Ureter (tissue), 1 donor: ENCODE measurements at places on chromosomes 2 and 18. TPM values are rescaled to one million over a fixed set of nuclear protein-coding genes. Genes with fewer than 3 reads are reported as not detected.

CTAGE1 gene
- not detected for total RNA-seq

ADNP2 gene
- total RNA-seq = 28.0 TPM

COL6A3 gene
- total RNA-seq = 197 TPM

GAL3ST2 gene
- 0.47 TPM for total RNA-seq

ANKRD30B gene
- not detected for total RNA-seq

ZNF396 gene
- total RNA-seq = 4.8 TPM

ACTR3 gene
- 221 TPM for total RNA-seq

PJVK gene
- total RNA-seq = 5.8 TPM

DYNAP gene
- total RNA-seq = not detected

FBXO41 gene
- total RNA-seq = 6.6 TPM

GRCh38 chr2:109125593-109126500 lies 3.2 kb upstream of the SH3RF3 start:
- peak; percentile 29 for DNase-seq

DNA sequence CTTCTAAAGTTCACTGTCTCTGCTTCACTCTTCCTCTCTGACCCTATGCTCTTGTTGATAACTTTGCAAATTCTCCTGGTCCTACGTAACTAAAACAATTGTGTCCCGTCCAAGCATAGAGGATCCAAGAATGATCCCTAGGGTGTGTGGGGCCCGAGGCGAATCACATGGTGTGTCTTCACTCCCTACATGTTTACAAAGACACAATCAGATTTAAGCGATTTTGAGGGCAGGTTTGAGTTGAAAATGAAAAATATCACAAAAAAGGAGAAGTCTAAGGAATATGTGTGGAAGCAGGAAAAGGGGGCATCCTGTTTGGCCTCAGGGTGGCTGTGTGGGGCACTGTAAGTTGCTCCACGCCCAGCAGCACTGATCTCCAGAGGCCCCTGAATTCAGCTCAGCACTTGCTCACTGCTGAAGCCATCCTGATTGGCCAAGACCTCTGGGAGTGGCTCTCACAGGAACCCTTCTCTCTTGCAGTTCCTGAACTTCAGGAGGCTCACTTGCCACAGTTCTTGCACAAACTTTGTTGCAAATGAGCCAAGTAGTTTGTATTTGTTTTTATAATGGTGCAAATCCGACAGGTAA lies 363.6 kb downstream of the ZNF521 start:
- DNase-seq = no peak

DNA sequence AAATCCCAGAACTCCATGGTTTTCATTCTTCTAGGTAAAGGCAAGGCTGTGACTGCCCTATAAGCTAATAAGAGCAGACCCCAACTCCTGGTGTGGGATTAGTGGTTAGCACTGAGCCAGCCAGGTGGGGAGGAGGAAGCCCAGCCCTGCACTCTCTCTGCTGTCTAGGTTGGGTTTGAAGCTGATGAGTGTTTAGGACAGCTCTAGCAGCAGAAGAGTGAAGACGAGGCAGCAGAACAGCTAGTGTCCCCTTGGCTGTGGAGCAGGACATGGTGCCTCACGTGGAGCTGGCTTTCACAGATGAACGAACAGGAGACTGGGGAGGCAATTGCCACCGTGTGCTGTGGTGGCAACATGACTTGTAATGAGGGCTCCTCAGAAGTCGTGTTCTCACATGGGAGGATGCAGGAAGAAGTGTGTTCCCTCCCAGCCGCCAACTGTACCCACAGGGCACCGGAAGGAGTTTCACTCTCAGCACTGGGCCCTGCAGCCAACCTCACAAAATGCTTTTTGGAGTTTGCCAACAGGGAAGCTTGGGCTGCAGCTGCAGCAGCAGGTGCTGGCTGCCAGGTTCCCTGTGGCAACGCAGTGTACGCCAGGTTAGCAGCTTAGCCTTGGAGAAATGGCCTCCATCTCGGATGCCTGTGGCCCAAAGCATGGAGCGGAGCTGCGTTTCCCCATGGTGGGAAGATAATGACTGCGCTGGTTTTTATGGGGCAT lies 328.2 kb downstream of the SETBP1 start:
- no peak for DNase-seq

- no peak for DNase-seq
These were observed 437.4 kb downstream of the EPHA4 start for GRCh38 chr2:221134718-221135117.

DNA sequence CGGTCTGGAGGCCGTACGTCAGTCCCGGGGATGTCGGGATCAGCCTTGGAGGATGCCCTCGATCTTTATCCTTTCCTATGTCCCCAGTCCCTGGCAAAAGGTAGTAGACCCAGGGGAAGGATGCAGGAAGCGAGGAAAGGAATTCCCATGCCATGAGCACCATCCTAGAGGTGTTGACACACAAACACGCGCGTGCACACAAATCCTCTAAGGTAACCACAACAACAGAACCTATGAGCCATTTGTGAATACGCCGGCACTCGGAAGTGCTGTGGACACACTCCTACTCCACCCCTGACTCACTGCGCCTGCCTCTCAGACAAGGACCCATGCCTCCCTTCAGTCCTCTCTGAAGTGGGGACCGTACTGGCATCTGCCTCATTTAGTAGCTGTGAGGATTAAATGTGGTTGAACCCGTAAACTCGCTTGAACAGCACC lies 11.3 kb upstream of the MLPH start:
- DNase-seq = no peak

GRCh38 chr2:53509831-53510388 lies 257.7 kb upstream of the CHAC2 start:
- DNase-seq = no peak

DNA sequence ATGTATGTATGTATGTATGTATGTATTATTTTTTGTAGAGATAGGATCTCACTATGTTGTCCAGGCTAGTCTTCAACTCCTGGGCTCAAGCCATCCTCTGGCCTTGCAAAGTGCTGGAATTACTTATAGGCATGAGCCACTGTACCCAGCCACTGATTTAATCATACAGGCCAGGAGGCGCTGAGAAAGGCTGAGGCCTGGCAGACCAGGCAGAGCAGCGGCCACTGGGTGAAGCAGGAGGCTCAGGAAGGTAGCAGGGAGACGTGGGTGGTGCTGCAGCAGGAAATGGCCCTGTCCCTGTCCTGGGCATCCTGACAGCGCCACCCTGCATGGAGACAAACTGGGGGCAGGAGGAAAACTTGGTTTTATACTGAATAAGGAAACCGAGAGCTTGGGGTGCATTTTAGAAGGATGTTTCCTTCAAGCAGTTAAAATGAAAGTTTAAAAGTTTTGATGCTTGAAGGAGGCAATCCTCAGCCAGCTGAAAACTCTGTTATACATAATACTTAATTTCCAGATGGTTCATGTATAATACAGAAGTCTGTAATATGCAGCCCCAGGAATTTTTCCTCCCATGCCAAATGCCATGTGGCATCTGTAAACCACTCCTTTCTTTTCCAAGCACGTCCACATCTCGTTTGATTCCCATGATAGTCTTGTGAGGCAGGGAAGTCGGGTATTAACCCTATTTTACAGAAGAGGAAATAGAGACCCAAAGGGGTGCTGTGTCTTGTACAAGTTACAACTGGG lies 182.4 kb downstream of the CELF4 start:
- no peak for DNase-seq

DNA sequence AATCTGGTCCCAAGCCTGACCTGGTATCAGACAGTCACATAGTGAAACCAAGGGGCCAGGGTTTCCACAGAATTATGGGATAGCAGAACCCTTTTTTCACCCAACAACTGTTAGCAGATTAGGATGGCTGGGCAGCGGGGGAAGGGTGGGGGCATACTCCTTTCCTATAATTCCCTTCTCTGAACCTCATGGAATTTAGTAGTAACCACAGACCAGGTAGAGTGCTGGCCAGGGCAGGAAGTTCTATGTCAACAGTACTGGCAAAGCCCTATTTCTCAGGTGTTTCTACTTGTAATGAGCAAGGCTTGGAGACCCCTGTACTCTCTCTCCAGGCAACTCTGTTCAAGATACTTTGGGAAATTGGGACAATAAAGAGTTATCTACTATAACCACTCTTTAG lies 174.6 kb downstream of the THADA start:
- no peak for DNase-seq

DNA sequence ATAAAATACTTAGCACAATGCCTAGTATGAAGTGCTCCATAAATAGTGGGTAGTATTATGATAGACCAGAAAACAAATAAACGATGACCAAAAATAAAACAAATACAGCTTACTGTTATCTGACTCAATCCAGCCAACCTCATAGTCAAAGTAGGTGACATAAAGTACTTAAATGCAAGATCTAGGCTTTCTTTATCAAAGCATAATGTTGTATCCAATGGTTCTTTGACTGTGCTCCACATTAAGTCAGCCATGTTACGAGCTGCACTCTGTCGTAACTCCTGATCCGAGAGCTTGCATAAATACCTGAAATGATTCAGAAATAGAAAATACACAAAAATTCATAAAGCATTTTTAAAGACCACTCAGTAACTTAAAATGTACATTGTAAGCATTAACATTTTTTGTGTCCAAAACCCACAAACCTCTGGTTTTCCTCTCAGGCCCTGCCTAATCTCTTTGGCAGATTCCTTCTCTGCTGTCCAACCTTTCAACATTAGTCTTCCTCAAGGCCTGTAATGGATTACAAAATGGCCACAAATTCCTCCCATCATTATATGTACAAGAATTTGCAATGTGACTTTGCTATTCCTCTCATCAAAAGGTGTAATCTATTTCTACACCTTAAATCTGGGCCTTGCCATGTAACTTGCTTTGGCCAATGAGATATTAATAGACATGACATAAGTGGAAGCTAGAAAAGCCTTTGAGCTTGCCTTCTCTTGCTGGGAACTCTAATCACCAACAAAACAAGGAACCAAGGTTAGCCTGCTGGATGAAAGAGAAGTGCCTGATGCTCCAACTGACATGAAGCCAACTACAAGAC lies 90.6 kb downstream of the USP34 start:
- no peak for DNase-seq

DNA sequence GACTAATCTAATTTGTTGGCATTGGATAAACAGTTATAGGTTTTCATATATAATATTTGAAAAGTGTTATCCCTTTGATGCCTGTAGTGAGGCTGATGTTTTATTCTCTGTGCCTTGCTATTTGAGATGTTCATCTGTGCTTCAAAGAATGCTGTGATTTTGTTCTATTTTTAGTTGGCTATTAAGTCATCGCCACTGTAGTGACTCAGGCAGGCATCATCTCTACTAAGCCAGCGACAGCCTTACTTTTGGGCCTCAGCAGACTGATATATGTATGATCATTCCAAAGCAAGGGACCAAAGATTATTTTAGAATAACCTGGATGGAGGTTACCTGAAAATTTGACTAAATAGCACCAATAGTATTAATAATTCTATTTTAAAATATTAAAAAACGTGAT lies 1674.5 kb upstream of the NXPH2 start:
- DNase-seq = no peak

GRCh38 chr2:46393865-46394264 lies 85.5 kb upstream of the TMEM247 start:
- DNase-seq = no peak

GRCh38 chr18:9766740-9767139 lies 58.6 kb downstream of the RAB31 start:
- DNase-seq = no peak

GRCh38 chr2:163610817-163611556 lies 124.8 kb downstream of the FIGN start:
- peak; percentile 44 for DNase-seq

DNA sequence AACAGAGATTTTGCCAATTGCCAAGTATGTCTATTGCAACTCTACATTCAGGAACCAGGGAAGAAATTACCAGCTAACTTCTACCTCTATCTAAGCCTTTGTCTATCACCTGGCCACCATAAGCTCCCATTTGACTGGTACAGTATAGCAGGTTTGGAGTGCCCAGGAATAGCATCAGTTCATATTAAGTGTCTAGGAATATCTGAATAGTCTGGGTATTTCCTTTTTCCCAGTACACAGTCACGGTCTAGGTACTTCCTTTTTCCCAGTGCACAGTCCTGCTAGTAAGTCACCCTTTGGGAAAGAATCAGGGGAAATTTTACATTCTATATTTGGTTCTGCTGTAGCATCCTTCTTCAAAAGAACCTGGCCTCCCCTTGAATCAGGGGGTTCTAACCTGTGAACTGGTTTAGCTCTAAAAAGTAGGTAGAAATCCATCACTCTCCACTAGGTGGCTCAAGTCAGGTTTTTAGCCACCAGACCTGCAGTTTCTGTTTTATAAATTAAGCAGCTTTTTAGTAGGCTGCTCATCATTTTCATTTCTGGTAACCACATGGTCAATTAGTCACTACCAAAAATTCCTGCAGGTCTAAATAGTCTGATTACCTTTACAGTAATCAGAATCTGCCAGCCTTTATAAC lies 49.3 kb upstream of the DNAJC10 start:
- DNase-seq = no peak

GRCh38 chr18:77442393-77442792 lies 192.7 kb downstream of the GALR1 start:
- DNase-seq = no peak

DNA sequence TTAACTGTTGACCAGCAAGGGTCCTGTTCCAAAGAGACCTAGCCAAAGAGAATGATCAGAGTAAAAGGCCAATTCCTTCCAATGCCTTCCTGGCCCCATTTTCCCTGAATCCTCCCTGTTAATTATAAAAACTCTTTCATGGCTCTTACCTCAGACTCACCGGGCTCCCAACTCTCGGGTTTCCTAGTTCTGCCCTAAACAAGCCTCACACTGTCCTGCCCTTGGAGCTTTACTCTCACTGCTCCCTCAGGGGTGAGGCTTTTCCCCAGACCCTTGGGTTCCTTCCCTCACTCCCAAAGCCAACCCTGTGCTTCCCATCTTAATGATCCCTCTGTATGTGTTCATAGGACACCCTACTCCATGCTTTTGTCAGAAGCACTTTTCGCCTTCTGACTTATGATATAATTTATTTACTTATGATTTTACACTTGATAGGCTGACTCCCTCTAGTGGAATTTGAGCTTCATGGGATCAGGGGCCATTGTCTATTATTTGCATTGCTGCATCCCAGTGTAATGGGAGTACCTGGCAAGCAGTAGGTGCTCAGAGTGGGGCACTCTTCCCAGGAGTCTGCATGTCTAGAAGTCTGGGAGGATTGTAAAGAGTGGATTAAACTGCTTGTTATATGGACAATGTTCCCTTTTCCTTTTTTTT lies 29.9 kb upstream of the ZNG1B start:
- no peak for DNase-seq

DNA sequence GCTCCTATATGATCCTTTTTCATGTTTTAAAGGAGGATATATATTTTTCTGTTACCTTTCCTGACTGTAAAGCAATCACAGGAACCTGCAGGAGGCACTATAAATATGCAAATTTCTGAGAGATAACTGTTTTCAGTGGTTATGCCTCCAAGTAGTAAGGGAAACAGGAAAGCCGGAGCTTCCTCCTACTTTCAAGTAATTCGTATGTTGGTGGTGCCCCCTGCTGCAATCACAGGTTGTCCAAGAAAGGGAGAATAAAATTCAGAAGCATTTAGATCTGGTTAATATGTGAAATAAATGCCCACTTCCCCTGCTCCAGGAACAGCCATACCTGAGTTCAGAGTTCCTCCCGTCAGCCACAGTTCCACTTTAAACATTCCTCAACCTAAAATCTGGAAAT lies 12.0 kb upstream of the BCL11A start:
- DNase-seq = no peak
